ENCODE measurements at places on chromosomes 6 and 20.

DNA sequence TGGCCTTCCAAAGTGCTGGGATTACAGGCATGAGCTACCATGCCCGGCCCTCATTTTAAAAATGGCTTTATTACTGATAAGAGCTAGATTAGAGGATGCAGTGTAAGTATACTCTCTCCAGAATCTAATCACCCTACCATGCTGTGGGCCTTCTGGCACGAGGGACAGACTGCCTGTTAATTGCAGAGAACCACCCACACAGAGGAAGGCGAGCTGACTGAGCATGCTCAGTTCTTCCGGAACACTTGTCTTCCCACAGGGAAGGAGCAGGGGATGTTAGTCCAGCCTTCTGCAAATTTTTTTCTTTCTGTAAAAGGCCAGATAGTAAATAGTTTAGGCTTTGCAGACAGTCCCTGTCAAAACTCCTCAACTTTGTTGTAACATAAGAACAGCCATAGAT, 48.9 kb downstream of the ALDH5A1 start:
- no peak for DNase-seq

- no peak for DNase-seq
Observed at GRCh38 chr20:20017844-20018185, 653 bp downstream of the NAA20 start.

- DNase-seq = peak; percentile 31
Observed at GRCh38 chr20:47502271-47503239, 868 bp downstream of the NCOA3 start.

DNA sequence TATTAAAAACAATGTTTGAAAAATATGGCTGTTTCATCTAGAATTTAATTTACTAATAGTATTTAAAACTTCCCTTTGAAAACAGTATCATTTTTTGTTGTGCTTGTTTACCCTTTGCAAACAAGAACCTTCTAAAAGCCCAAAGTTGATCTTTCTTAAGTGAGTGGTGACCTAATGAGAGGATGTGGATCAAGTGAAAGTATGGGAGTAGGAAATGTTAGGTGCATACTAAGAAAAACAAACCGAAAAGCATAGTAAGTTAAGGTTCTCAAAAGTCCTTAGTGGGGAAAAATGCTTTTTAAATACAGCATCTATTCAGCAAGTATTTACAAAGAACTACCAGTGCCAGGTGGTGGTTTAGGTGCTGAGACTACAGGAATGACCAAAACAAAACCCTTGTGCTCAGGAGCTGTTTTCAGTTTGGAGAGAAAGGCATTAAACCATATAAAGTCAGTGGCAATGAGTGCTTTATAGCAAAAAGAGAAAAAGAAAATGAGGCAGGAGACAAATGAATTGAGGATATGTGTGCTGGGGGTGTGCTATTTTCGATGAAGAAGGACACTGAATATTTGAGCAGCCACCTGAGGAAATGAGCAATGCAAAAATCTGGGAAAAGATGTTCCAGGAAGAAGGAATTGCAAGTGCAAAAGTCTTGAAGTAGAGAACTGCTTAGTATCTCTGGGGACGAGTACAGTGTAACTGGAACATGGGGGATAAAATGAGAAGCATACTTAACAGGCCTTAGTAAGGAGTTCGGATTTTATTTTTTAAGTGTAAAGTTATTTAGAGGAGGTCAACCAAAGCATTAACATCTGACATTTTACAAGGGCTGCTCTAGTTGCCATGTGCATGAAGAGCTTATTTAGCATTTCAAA, 24.0 kb downstream of the RNF146 start:
- no peak for DNase-seq

GRCh38 chr6:160218810-160219209, 39.8 kb downstream of the SLC22A2 start:
- DNase-seq = no peak

DNA sequence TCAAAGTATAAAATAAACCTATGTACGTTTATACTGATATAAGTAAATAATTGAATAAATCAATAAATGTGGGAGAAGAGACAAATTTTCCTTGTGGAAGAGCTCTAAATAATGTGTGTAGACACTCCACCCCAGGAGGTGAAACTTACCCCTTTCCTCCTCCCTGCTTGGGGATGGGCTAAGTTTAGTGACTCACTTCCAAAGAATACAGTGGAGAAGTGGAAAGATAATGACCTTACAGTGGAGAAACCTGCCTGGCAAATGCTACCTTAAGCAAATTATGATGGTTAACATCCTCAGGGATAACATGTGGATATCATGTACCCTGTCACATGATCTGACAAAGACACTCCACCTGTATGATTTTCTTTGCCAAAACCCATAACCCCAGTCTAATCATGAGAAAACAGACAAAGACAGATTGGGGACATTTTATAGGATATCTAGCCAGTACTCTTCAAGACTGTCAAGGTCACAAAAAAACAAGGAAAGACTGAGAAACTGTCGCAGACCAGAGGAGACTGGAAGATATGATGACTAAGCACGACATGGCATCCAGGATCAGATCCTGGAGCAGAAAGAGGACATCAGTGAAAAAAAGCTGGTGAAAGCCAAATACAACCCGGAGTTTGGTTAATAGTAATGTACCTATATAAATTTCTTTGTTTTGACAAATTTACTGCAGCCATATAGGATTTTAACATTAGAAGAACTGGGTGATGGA, 195.5 kb upstream of the PRDM1 start:
- no peak for DNase-seq

DNA sequence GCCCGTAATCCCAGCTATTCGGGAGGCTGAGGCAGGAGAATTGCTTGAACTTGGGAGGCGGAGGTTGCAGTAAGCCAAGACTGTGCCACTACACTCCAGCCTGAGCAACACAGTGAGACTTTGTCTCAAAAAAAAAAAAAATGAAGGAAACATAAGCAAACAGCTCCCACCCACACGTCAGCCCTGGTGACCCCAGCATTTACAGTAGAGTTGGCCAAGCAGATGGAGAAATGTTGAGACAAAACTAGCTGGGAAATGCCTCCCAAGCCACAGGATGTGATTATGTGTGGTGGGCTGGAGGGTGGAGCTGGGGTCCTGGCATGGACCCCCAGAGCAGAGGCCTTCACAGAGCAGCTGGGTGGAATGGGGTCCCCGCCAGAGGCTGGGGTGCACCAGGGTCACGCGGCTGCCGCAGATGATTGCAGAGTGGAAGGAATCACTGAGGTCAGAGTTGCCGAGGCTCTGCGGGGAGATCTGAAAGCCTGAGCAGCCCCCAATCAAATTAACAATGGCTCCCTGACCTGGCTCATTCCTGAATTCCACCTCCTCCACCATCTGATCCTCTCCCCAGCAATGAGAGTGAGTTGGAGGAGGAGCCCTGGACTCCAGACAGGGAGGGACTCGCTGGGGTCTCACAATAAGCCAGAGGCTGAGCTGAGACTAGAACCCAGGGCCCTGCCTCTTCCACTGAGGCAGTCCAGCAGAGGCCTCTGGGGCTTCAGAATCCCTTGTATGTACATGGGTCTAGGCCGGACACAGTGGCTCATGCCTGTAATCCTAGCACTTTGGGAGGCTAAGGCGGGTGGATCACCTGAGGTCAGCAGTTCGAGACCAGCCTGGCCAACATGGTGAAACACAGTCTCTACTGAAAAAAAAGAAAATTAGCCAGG, 34.7 kb upstream of the TGM2 start:
- DNase-seq = no peak

GRCh38 chr6:168138436-168138835, 59.4 kb upstream of the FRMD1 start:
- DNase-seq = no peak

- peak; percentile 38 for DNase-seq
Observed at GRCh38 chr6:36929607-36930006, 24.9 kb upstream of the PI16 start.

GRCh38 chr6:7590918-7591302, 912 bp downstream of the SNRNP48 start:
- peak; percentile 28 for DNase-seq

GRCh38 chr6:88472851-88473525, 306.8 kb upstream of the CNR1 start:
- no peak for DNase-seq

GRCh38 chr6:135021310-135022049, 33.1 kb downstream of the HBS1L start:
- DNase-seq = no peak

DNA sequence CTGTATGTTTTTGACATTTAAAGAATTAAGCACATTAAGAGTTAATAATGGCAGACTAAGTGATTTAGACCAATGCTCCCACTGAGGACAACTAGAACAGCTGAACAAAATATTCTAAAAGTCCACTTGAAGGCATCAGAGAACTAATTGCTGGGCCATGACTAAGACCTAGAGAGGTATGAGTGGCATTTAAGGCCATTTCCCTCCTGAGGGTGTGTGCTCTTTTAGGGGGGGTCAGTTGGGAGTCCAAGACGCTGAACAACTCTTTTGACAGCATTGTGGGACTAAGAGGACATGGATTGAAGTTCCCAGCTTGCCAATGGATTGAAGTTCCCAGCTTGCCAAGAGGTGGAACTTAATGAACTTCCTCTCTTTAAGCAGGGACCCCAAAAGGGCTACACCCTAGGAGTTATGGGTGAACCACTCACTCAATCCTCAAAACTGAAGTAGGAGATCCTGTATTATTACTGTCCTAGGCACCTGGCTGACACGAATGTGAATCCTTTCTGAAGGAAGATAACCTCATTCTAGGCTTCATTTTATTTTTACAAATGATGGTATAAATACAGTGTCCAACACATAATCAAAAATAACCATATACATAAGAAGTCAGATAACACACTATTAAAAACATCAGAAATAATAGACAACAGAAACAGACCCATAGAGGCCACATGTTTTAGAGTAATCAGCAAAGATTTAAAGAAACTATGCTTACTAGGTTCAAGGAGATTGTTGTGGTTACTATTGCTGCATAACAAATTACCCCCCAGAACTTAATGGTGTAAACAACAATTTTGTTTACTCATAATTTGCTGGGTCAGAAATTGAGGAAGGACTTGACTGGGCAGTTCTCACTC, 175.1 kb downstream of the VEGFA start:
- DNase-seq = peak; percentile 29

GRCh38 chr6:26131618-26132017, 44.4 kb downstream of the HFE start:
- DNase-seq = no peak

GRCh38 chr20:47315339-47316056, 41.0 kb downstream of the ZMYND8 start:
- DNase-seq = peak; percentile 89

DNA sequence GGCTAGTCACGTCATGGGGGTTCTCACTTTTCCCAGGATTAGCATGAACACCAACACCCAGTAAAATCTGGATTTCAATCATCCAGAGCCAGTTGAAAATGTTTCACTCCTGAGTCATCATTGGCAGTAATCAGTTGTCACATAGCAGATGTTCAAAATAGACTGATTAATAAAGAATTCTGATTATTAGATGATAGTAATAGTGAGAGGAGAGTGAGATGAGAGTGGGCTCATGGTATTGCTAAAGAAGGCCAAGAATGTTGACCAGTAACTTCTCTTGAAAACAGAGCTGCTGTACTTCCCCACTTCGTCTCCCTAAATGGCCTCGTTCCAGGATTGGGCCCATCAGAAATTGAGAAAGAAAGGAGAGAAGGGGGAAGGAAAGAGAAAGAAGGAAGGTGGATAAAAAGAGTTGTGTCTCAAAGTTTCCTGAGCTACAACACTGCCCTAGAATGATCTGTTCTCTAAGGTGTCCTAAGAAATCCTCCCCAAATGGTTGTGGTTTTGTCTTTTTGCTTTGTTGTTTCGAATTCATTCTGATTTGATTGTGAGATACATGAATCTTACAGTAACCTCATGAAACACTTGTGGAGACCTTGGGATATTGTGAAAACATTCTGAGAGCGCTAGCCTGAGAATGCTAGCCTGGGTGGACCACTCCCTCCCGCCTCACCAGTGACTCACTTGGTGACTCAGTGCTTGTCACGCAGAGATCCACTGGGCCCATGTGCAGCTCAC, 502.2 kb upstream of the JARID2 start:
- peak; percentile 92 for DNase-seq

- DNase-seq = no peak
Observed at GRCh38 chr6:107822176-107823046, 1.7 kb downstream of the SCML4 start.

- DNase-seq = no peak
Observed at GRCh38 chr6:134740027-134740373, 209.9 kb downstream of the ALDH8A1 start.

DNA sequence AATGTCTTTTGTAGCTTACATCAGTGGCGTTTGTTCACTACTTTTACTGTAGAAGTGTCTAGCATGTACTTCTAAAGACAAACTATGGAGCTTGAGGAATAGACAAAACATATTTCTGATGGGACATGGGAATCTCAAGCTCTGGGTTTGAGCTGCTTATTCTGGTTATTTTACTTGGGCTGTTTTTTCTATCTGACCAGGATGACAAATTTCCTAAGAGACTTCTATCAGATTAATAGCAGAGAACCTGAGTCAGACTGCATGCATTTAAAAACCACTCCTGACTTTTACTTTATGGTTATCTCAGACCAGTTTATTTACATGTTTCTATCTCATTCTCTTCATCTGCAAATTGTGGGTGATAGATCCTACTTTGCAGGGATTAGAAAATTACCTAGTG, 1282.3 kb upstream of the GJE1 start:
- peak; percentile 4 for DNase-seq

DNA sequence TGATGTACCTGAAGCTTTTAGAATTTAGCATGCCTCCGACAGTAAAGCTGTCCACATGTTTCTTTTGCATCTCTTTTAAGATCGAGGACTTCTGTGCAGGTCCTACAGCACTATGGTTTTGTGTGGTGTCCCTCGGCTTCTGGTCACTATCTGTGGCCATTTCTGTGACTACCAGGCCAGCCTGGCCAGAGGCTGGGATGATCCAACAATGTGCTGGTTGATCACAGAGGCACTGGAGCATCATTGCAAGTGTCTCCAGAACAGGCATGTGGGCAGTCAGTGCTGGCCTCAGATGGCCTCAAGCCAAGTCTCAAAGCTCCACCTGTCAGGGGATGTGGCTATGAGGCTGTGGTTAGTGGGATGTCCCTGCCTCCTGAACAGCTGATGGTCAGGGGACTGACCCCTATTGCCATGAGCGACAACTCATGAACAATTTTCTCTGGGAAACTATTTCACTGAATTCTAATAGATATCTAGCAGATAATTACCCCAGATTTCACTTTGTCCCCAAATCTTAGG, 136.6 kb downstream of the SYNDIG1 start:
- DNase-seq = no peak

GRCh38 chr6:166153966-166154365, 13.7 kb downstream of the TBXT start:
- no peak for DNase-seq

DNA sequence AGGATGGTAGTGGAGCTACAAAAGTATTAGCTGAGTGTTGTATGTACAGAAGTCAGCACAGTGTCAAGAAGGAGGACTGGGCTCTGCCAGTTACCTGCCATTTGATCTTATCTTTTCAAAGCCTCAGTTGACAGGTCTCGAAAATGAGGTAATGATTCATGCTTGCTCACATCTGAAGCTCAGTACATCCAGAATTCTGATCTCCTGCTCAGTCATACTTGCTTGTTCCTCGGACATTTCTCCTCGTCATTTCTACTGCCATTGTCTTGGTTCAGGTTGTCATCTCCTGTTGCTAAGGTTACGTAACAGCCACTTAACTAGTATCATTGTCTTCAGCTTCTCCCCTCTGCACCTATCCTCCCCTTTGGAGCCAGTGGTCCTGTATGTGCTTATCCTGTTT, 89.5 kb downstream of the SLX4IP start:
- no peak for DNase-seq

- no peak for DNase-seq
Observed at GRCh38 chr6:49415358-49415757, 47.7 kb downstream of the MMUT start.

All from AG08395 (cell line).